Midbrain (tissue), 1 donor: ENCODE measurements at places on chromosomes 1 and 21.

DNA sequence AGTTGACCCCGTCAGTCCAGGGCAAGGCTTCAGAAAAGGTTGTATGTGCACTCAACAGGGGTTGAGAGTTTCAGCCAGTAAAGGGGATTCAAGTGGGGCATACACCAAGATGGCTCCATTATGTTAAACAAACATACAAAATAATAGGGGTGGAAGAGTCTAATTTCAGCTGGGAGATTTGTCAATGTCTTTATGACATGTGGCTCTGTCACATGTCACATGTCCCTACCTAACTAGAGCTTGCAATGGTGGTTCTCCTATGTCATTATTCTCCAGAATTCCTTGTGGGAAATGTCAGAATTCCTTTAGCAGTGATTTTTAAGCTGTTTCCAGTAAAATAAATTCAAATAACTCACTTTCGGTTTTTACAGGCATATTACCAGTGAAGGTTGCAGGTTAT lies 392.0 kb upstream of the ADGRL4 start:
- DNase-seq: no peak

- DNase-seq: no peak
Measured at GRCh38 chr1:99217599-99217998, 46.7 kb upstream of the PLPPR4 start.

GRCh38 chr1:15357612-15358207 lies 52.0 kb upstream of the EFHD2 start:
- no peak for DNase-seq

- DNase-seq: no peak
Measured at GRCh38 chr1:57719274-57719673, 295.4 kb upstream of the DAB1 start.

- no peak for DNase-seq
Measured at GRCh38 chr1:19250629-19251304, 557 bp downstream of the EMC1 start.

- no peak for DNase-seq
Measured at GRCh38 chr1:24632832-24633175, 10.3 kb upstream of the SRRM1 start.

DNA sequence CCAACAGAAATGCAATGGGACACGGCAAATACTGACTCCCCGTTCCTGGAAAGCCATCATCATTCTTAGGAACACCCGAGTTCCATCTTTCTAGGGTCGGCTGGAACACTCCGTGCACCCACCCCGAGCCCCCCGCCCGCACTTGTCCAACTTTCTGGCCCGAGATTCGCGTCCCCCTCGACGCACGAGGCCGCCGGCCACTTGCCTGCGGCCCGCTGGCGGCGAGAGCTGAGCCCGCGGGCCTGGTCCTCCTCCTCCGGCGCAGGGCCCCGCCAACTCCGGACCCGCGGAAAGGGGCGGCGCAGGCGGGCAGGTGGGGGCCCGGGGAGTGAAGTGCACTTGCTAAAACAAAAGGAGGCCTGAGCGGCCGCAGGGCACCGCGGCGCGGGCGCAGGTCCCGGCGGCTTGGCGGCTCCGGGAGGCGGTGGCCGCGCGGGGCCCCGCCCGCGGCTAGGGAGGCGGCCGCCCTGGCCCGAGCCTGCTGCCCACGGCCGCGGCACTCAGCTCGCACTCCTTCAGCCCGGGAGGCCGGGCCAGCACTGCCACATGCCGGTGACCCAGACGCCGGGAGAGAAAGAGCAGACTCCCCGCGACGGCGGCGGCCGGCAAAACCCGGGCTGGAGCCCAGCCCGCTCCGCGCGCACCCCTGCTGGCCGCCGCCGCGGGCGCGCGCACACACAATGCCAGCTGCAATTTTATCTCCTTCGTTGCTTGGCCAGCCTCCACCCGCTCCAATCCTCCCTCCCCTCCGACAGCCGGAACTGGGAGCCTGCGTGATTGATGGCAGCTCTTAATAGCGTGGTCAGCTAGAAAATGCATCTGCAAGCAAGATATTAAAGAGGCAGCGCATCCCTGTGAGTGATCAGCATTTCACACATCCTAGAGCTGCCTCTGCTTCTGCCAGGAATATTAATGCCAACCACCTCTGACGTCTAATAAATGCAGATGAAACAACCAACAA lies 114.3 kb downstream of the RERE start:
- DNase-seq: peak; percentile 91

DNA sequence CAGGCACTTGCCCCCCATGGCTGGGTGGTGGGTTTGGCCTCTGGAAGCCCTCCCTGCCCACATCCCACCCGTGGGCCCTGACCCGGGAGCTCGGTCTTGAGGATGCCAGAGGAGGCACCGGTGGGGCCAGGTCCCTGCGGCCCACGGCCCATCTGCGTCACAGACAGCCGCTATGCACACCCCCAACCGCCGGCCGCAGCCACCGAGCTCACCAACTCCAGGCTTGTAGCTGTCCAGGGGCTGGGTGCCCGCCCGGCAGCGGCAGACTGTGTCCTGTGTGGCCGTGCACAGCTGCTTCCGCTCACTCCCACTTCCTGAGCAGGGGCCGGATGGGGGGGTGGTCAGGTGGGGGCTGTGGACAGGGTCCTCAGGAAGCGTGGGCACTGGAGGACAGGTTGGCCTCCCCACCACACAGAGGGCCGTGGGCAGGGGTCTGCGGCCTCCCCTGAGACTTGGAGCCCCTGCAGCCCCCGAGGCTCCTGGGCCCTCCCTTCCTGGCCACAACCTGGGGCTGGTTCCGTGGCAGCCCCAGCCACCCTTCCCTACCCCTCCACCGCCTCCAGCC lies 1.1 kb downstream of the TNFRSF4 start:
- no peak for DNase-seq
